GM13976 (cell line): ENCODE measurements at places on chromosomes 1 and 21.

- DNase-seq = no peak
Observed at GRCh38 chr1:8670371-8670818, 147.0 kb downstream of the RERE start.

- DNase-seq = no peak
Observed at GRCh38 chr1:214251354-214251753, 29.6 kb upstream of the SMYD2 start.

- DNase-seq = no peak
Observed at GRCh38 chr1:205024679-205025078, 18.3 kb upstream of the CNTN2 start.

DNA sequence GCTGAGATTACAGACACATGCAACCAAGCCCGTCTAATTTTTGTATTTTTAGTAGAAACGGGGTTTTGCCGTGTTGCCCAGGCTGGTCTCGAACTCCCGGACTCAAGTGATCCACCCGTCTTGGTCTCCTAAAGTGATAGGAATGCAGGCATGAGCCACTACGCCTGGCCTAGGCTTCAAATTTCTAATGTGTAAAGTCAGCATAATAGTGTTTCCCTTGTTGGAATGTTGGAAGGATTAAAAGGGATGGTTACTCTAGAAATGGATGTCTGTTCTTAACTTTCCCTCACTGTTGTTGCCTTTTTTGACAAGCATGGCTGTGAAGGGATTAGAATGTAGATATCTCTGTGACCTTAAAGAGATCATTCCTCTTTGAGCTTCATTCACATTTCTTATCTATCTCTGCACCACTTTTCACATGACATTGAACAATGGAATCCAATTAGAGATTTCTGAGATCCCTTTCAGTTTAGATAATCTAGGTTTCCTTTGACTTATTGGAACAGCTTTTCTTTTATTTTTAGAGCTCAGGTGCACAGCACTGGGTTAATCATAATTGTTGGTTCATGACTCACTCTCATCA is 33.7 kb downstream of the NFASC start:
- no peak for DNase-seq
